DND-41 (cell line): ENCODE measurements at places on chromosomes 1 and 21.
A peak's percentile ranks its signal among the peaks of the same experiment; 100 is the strongest.

DNA sequence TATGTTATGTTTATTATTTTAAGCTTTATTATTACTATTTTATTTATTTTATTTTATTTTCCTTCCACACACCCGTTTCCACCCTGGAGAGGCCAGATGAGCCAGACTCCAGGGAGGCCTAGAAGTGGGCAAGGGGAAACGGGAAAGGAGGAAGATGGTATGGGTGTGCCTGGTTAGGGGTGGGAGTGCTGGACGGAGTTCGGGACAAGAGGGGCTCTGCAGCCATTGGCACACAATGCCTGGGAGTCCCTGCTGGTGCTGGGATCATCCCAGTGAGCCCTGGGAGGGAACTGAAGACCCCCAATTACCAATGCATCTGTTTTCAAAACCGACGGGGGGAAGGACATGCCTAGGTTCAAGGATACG is 468 bp upstream of the MX1 start:
- no peak for DNase-seq

DNA sequence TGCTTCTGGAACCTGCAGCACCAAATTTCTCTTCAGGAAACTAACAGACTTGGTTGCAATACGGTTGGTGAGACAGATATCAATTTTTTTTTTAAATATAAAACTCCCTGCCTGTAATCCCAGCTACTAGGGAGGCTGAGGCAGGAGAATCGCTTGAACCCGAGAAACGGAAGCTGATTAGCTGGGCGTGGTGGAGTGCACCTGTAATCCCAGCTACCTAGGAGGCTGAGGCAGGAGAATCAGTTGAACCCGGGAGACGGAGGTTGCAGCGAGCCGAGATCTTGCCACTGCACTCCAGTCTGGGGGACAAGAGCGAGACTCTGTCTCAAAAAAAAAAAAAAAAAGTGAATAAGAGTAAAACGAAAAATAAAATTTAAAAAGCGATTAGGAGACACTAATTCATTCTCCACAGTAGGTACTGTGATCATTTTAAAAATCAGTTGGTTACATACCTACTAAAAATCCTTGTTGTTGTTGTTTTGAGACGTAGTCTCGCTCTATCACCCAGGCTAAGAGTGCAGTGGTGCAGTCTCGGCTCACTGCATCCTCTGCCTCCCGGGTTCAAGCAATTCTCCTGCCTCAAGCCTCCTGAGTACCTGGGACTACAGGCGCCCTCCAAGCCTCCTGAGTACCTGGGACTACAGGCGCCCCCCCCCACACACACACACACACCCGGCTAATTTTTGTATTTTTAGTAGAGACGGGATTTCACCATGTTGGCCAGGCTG is 796 bp upstream of the RBM8A start:
- DNase-seq = peak; percentile 36

GRCh38 chr1:87578464-87578863 is 249.8 kb downstream of the LMO4 start:
- no peak for DNase-seq

DNA sequence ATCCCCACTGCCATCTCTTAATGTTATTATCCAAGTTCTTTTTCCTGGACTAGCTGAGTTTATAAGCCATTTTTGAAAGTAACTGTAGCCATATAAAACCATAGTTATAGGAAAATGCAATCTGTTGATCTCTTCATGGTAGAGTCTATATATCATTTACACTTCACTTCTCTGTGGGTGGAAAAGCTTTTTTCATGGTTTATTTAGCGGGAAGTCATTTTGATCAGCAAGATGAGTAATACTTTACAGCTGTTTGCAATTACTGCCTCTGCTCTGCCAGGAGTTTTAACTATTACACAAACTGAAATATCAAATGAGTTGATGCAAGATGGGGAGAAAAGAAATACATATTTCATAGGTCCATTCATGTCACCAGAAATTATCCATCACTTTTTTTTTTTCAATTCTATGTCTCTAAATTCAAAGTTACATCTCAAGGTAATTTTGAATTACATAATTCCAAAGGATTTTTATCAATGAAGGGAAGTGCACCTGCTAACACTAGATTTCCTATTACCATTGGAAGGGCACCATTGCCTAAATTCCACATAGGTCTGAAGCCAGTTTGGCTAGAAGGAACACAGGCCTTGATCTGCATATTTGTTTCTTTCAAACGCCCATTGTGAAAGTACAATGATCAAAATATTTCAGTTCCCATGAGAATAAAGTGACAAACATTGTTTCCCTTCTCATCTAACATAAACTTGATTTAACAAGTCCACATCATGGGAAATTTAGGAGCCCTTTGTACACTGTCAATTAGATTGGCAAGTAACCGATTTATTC is 296.7 kb downstream of the ZNF326 start:
- no peak for DNase-seq

DNA sequence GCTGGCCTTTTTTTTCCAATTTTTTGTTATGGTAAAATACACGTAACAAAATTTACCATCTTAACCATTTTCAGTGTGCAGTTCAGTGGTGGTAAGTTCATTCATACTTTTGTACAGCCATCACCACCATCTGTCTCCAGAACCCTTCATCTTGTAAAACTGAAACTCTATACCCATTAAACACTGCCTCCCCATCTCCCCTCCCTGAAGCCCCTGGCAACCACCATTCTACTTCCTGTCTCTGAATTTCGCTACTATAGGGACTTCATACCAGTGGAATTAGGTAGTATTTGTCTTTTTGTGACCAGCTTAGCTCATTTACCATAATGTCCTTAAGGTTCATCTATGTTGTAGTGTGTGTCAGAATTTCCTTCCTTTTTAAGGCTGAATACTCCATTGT is 8.7 kb downstream of the PKNOX1 start:
- DNase-seq = peak; percentile 52

GRCh38 chr1:47722909-47723580 is 274.1 kb downstream of the TRABD2B start:
- DNase-seq = no peak

GRCh38 chr21:32007456-32007855 is 134.6 kb downstream of the HUNK start:
- no peak for DNase-seq

DNA sequence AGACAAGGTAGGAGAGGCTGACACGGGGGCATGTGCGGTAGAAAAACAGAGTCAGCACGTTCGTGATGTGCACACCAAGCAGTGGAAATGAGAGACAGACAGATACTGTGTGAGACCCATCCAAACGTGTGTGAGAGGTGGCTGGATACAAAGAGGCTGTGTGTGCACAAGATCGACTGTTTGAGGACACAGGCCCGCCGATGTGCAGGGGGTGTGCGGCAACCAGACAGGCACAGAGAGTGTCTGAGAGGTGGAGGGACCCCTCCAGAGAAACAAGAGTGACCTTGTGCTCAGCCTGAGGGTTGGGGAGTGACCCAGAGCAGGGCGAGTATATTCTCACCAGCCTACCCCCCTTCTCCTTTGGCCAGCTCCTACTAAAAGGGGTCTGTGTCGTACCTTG is 97.8 kb upstream of the IPO9 start:
- DNase-seq = no peak

GRCh38 chr1:2019571-2020309 is 595 bp downstream of the GABRD start:
- DNase-seq = no peak

- DNase-seq = peak; percentile 63
Measured at GRCh38 chr1:234956821-234957329, 171.8 kb downstream of the TOMM20 start.

GRCh38 chr1:54439550-54440223 is 33.5 kb upstream of the SSBP3 start:
- DNase-seq = no peak

DNA sequence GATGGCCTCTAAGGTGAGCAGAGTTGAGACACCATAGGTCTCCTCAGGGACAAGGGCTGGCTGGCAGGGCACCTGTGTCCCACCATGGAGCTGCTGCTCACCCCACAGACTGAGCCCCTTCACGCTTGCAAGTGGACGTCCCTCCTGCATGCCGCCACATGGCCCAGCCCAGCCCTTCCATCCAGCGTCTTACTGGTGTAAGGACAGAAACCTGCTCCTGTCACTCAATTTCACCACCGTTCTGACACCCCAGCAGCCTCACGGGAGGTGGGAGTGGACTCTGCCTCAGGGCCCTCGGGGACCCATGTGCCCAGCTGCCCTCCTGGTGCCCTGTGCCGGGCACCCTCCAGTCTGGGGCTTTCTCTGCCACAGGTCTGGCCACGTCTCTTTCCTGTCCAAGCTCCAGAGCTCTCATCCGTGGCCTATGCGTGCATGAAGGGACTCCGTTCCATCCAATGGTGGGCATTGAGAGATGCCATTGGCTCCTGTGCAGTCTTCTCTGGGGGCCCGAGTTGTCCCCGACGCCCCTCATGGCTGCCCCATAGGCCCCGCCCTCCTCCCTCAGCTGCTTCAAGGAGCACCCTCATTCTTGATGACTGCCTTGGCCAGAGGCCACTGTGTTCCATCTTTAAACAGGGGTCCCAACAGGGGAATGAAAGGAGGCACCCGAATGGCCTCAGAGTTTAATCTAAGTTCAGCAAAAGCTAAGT is 42.6 kb upstream of the COL6A1 start:
- DNase-seq = no peak

- DNase-seq = no peak
Measured at GRCh38 chr1:37404711-37405110, 69.7 kb upstream of the ZC3H12A start.

DNA sequence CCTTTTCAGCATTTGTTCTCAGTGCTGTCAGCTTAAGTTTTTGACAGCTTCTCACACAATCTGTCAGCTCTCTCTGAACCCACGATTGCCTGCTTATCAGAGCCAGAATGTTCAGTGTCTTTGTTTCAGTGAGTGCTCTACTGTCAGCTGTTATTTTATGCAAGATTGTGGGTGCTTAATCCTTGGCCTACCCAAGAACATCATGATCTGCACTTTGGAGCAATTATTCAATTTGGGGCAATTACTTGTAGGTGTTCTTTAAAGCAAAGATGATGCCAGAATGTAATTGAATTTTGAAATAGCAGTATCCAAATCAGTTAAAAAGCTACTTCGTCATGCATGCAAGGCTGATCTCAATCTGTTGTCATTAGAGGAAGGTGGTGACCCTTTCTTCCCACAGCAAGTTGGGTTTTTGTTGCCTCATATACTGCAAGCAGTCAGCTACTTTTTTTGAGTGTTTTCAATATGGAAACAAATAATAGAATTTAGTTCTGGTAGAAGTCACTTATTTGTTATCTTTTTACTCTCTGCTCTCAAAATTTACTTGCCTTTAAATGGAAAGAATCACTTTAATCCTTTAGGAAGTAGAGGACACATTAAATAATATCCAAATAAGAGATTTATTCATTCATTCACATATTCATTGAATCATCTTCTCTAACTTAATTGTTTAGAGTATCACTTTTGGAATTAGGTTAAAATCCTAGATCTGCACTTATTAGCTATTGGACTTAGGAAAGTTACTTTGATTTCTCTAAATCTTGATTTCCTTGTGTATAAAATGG is 253.5 kb upstream of the CACYBP start:
- DNase-seq = no peak

DNA sequence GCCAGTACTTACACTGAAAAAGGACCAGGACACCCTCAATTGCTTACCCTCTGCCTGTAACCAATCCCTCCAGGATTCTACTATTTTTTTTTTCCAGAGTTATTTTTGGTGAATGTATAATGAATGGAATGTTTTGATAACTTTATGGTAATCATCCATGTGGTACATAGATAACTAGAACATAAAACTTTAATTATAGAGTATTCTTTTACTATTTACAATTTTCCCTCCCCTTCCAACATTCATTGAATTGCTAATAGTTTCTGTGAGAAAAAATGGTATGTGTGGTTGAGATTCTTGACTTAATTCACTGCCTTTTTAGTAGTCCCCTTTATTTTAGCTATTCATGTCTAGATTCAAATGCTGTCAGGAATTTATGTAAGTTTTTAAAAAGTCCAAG is 164.6 kb downstream of the CYYR1 start:
- DNase-seq = no peak

DNA sequence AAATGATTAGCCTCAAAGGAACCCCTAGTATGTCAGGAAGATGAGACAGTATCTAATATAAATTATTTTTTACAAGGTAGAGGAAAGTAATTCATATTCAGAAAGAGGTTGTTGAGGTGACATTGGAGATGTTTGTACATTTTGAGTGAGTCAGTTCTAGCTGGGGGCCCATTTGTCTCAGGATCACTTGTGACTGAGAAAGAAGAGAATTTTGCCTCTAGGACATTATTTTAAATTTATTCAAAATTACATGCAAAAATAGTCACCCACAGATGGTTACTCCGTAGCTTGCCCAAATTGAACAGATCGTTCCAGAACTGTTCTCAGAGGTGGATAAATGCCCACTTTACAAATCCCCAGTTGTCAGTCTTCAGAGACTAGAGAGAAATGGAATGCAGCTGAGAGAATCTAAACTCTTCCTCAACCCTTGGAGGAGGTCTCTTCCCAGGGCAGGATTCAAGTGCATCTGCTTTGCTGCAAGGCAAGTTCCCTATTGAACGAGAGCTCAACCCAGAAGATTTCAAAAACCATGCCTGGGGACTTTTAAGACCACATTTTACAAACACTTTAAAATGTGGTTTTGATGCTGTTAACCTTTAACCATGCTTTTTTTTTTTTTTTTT is 987.8 kb upstream of the ADAMTS5 start:
- DNase-seq = peak; percentile 5
